Activated gamma-delta T cell (primary cell): ENCODE measurements at places on chromosomes 16 and 17.

DNA sequence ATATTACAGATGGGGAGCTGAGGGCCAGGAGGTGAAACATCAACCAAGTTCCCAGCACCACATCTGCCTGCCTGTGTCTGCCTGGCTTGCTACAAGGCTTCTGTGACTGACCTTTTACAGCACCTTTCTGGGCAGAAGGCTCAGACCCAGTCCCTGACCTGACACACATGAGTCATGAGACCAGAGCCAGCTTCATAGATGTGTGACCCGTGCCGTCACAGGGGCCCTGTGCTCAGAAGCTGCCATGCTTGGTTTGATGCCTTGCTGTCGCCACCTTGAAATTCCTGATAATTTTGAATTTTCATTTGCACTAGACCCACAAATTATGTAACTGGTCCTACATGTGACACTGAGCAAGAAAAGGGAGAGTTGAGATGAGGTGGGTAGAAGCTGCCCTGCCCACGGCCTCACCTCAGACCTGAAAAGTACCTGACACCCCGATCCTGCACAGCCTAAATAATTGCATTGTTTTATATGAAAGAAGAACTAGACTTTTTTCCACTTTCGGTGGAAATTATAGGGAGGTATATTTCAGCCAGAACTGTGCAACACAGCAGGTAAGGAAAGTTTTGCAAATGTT lies 13.3 kb upstream of the PECAM1 start:
- DNase-seq, result no peak

DNA sequence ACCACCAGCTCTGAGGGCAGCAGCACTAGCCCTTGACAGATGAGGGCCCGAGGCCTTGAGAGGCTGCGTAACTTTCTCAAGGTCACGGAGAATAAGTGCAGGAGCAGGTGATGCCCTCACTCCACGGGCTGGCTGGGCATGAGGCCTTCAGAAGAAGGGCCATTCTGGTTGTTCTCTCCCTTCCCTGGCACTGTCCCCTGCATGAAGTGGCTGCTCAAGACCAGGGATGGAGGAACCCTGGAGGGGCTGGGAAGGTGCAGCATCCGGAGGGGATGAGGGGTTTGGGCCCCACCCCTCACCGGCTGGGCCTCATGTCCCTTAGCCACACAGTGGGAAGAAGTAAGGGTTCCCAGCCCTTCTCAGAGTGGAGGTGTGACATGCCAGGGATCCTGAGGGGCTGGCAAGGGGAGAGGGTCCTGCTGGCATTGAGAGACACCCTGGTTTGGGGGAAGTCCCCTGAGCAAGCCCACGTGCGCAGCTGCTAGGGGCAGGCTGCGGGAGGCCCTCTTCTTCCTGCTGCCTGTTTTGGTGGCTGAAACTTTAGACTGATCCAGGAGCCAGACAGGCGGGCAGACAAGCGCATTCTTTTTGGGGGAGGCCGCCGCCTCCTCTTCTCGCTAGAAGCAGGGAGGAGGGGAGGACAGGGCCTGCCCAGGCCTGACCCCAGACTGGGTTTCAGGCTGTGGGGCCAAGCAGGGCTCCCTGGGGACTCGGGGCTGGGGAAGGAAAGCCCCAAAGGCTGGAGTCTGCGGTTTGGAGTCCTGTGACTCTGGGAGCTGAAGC lies 74.0 kb downstream of the N4BP1 start:
- DNase-seq, result no peak

DNA sequence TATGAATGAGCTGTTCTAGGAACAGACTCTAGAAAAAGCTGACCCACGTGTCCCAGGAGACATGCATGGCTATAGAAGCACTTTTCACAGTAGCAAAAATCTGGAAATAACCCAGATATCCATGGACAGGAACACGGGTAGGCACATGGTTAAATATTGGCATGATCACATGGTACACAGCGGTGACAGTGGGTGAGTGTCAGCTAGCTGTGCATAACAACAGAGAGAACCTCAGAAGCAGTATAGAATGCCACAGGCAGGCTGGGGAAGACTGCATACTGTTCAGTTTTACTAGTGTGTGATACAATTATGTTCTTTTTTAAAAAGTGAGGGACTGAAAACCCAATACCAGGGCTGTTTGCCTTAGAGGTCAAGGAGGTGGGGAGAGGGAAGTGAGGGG lies 31.4 kb downstream of the EPN2 start:
- no peak for DNase-seq

- DNase-seq, result no peak
Observed at GRCh38 chr17:5361426-5361825, 58.0 kb downstream of the NUP88 start.

DNA sequence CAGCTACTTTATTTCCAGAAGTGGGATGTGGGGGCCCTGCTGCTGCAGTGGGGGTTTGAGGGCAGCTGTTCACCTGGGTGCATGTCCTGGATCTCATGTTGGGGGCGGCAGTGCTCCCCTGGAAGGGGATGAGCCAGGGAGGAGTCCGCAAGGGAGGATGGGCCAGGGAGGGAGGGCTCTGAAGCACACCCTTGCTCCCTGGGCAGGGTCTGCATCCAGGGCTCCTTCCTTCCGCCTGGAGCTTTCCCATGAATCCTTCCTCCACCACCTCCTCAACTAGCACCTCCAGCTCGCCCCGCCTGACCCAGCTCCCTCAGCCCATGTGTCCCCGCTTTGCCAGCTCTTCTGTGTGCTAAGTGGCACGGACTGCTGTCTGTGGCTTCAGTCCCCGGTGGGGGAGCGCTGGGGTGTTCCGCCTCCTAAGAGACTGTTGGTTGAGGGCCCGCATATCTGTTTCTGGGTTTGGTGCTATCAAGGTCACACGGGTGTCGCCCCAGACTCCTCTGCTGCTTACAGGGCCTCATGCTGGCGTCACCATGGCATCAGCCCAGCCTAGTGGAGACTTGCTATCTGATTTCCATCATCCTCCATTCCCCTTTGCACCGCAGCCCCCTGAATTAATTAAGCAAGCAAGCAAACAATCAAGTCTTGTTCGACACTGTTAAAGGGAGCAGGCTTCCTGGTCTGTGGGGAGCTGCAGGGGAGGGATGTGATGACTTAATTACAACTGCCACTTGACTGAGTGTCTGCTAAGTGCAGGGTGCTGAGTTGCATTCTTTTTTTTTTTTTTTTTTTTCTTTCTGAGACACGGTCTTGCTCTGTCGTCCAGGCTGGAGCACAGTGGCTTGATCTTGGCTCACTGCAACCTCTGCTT lies 71.8 kb downstream of the PRKCA start:
- DNase-seq, result no peak

DNA sequence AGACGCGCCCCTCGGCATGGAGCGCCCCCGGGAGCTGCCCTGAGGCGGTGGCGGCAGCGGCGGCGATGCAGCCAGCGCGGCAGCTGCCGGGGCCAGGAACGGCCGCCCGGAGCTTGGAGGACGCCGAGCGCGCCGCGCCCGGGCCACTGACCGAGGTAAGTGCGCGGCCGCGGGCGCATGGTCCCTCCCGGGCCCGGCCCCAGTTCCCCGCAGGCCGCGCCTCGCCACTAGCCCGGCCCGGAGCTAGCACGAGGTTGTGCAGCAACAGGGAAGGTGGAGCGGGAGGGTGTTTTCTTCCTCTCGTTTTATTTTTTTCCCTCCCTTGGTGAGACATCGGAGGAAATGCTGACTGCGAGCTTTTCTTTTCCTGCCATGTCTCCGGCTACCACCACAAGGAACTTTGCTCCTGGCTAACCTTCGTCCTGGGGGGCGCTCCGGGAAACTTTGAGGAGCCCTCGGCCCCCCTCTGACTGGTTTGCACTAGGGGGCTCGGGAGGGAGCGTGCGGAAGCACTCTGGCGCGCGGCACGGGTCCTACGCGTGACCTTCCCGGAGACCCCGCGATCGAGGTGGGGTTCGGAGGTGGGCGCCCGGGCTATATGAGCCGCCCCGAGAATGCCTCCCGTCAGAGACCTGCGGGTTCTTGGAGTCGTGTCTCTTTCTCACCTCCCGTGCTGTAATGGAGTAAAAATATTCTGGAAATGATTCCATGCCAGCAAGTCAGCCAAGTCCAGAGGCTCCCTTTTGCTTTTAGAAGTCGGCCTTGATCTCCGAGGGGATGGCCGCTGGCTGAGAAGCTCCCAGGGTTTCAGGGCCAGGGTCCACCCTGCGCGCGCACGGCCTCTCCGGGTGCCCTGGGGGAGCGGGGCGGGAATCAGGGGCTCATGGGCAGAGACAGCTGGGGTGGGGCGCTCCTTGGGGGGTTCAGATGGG lies 868 bp downstream of the KCNJ12 start:
- DNase-seq, result no peak

DNA sequence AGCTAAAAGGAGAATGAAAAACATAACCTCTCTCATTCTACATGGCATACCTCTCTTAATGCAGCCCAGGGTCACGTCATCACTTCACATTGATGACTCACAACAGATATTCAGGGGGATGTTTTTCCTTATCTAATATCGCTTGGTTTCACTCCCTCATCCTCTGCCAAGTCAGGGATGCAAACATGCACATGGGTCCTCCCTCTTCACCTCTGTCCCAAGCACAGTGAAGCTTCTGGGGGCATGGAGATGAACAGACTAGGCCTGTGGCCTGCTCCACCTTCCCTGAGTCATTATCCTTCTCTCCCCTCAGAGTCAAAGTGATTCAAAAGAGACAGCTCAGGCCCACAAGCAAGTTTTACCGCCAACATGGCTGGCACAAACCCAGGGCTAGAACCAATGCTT lies 2.3 kb upstream of the MT2A start:
- DNase-seq, result no peak

DNA sequence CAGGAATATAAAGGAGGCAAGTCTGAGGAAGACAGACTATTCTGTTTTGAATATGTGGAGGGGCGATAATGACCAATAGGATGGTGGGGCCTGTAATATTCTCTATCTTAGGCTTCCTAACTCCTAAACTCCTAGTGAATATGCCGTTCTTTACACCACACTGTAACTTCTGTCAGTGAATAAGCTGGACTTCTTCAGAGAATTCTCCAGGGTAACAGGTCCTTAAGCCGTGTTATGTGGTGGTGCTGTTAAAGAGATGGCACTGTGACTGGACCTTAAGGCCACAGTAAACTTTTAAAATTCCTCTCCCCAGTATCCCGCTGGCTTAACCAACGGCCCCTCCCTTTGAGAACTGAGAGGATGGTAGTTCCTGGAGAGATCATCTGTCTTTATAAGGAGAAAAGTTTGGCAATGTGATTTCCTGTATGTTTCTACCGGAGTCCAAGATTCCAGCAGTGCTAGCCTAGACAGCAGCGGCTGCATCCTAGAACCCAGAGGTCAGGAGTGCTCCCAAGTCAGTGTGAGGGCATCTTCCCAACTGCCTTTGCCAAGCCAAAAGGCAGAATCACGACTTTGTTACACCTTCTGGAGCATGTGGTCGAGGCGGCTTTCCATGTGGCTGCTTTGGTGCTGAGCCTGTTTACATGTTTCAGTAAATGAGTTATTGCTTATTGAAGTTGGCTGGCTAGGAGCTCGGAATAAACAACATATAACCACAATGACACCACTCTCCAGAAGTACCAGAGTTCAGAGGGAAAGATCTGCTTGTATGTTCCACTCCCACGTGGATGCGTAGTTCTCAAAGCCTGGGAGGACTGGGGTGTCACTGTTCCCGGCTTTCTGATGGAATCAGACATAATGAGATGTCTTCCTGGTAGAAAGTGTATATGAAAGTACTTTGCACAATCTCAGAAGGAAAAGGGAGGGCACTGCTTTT lies 41.0 kb downstream of the TUBD1 start:
- DNase-seq, result no peak

GRCh38 chr17:67639979-67640378 lies 77.8 kb upstream of the NOL11 start:
- no peak for DNase-seq

DNA sequence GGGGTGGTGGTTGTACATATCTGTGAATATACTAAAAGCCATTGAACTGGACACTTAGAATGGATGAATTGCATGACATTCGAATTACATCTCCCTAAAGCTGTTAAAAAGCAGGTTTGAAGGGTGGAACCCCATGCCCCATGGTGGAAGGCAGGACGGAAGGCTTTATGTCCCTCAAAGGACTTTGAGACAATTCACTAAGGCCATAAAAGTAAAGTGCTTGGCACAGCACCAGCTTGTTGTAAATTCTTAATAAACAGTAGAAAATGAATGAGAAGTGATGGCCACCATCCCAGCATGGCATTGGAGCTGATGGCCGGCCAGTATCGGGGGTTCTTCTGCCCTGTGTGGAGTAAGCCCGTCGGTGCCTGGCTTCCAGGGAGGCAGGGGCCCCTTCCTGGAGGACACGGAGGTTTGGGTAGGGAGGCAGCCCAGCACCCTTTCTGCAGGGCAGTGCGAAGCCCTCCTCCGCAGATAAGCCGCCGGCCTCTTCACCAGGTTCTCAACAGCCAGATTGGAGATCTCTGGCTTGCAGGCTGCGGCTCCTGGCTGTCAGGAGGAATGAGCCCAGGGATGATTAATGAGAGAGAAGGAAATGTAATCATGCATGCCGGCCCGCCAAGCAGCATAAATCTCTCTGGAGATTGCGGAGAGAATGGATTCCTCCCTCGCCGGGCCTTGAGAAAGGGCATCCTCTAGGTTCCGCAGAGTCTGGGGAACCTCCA lies 346.9 kb downstream of the FOXL1 start:
- DNase-seq, result no peak

GRCh38 chr17:81537343-81537855 lies 9.2 kb downstream of the FSCN2 start:
- DNase-seq, result no peak

DNA sequence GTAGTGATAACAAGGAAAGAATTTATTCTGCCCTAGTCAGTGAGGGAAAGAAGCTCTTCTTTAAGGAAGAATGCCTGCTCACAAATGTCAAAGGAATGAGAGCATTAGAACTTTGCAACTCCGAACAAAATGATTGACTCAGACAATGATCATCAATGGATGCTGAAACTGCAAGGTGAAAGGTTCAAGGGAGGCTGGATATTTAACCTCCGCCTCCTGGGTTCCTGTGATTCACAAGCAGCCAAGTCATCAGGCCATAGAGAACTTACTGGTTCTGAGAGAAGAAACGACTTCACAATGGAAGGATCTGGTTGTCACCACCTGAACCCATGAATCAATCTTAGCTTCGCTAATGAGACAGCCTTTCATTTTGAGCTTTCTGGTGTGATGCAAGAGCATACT lies 16.0 kb upstream of the SCNN1B start:
- DNase-seq, result no peak

- DNase-seq, result no peak
Observed at GRCh38 chr17:81910840-81911276, 341 bp downstream of the PCYT2 start.
